Natural killer cell (primary cell): ENCODE measurements at places on chromosomes 13 and 19. TPM values are rescaled to one million over a fixed set of nuclear protein-coding genes. Genes with fewer than 3 reads are reported as not detected.

- no peak for DNase-seq
- H3K4me3 ChIP-seq, result no peak overlapping the region
- H3K36me3 ChIP-seq, result peaks cover 28% of the 10 kb centered on the region
- peaks cover 14% of the 10 kb centered on the region for H3K4me1 ChIP-seq
Measured at GRCh38 chr19:19176950-19177349, 6.9 kb upstream of the MEF2B start.

DNA sequence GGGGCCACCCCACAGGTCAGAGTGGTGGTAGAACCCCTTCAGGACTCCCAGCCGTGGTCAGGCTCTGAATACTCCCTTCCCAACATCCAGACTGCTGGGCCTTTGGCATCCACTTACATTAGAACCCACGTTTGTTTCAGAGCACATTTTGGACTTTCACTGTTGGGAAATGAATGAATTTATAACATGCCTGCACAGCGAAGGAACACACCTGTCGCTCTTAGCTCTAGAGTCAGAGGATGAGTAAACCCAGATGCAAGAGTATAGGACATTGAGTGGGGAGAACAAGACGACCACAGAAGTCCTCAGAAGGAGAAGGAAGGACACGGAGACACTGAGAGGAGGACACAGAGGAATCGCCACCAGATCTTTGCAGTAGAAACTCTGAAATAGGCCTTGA is 30.9 kb downstream of the SHISA2 start:
- H3K27ac ChIP-seq, result no peak overlapping the region
- DNase-seq, result no peak
- H3K36me3 ChIP-seq, result no peaks in the 10 kb centered on the region
- H3K27me3 ChIP-seq, result no peaks in the 10 kb centered on the region
- H3K4me1 ChIP-seq, result no peaks in the 10 kb centered on the region

DNA sequence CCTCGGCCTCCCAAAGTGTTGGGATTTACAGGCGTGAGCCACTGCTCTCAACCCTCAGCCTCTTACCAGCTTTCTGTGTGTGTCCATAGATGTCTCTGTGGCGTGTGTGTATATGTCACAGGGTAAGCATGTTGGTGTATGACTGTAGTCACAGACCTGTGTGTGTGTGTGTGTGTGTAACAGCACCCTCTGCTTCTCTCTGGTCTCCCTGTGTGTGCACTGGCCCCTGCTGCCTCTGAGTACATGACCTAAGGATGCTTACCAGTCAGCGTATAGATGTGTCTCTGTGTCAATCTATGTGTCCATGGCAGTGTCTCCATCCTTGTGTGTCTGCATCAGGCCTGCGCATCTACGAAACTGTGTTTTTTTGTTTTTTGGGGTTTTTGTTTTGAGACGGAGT is 5.6 kb downstream of the AXL start:
- peaks cover 15% of the 10 kb centered on the region for H3K27me3 ChIP-seq
- H3K27ac ChIP-seq, result no peak overlapping the region
- H3K4me1 ChIP-seq, result peaks cover 12% of the 10 kb centered on the region
- no peak for DNase-seq
- H3K36me3 ChIP-seq, result no peaks in the 10 kb centered on the region

DNA sequence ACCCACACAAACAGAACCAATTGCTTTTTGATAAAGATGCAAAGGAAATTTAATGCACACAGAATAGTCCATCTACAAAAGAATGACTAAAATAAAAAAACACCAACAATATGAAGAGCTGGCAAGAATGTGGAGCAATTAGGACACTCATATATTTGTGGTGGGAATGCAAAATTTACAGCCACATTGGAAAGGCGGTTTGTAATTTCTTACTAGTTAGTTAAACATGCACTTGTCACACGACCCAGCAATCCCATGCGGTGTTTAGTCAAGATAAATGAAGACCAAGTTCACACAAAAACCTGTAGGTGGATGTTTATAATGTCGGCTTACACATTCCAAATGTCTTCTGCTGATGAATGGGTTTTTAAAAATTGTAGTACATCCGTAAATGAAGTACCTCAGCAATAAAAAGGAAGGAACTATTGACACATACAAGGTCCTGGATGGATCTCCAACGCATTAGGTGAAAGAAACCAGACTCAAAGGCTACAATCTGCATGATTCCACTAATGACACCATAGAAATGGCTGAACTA is 5.2 kb downstream of the GRTP1 start:
- H3K27ac ChIP-seq, result no peak overlapping the region
- H3K4me3 ChIP-seq, result no peak overlapping the region

- H3K4me3 ChIP-seq, result no peak overlapping the region
- H3K4me1 ChIP-seq, result no peaks in the 10 kb centered on the region
- no peaks in the 10 kb centered on the region for H3K27me3 ChIP-seq
- H3K27ac ChIP-seq, result no peak overlapping the region
Measured at GRCh38 chr13:111270126-111270525, 50.3 kb upstream of the TEX29 start.

Gene ATG4D
- 155 TPM for total RNA-seq
